ENCODE measurements at places on chromosomes 3 and 15.

DNA sequence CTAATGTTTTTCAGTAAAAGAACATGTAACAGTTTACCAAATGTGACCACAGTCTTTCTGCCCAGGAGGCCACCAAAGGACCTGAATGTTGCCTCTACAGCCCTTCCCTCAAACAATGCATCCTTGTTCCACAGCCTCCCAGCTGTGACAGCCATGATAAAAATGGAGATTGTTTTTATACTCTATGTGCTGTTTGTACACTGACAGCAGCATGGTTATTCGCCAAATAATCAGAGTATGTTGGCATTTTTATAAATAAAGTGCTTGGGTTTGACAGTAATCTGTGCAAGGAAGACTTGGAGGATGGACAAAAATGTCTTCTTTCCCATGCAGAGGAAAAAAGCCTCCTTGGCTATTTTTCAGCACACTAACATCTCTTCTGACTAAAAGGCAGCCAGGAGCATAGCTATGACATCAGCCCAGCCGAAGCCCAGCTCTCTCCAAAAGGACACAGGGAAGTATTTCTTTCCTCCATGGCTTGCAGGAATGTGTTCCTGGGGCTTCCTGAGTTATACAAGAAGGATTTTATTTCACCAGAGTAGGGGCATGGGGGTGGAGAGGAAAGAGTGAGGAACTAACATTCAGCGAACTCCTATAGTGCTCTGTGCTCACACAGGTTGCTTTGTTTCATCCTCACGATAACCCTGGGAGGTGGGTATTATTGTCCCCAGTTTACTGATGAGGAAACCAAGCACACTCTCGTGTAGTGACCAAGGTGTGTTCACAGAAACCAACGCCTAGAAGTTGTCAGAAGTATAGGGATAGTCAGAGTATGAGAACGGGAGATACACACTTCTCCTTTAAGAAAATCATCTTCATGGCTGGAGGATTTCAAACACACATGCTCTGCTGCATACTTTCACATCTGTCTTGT, 339.7 kb downstream of the MECOM start:
- DNase-seq: peak; percentile 70

DNA sequence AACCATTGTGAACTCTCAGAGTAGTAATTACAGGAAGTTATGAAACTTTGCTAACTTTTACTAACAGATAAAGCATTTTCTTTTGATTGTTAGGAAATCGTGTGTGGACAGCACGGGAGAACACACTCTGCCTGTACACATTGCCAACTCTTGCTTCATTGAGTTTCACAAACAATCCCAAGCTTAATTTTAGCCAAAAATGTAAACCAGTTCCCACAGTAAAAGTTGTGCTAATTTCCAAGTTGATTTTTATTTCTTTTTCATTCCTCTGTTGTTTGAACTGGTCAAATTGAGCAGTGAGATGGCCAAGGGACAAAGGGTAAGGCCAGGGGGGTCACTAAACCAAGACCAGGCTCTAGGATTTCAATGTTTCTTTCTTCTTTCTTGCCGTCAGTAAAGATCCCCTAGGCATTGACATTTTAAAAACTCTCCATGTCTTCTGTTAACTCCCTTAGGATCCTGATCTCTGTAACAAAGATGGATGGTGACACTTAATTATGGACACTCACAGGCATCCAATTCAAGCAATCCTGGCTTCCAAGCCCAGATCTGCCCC, 414.9 kb downstream of the RBMS3 start:
- DNase-seq: no peak

DNA sequence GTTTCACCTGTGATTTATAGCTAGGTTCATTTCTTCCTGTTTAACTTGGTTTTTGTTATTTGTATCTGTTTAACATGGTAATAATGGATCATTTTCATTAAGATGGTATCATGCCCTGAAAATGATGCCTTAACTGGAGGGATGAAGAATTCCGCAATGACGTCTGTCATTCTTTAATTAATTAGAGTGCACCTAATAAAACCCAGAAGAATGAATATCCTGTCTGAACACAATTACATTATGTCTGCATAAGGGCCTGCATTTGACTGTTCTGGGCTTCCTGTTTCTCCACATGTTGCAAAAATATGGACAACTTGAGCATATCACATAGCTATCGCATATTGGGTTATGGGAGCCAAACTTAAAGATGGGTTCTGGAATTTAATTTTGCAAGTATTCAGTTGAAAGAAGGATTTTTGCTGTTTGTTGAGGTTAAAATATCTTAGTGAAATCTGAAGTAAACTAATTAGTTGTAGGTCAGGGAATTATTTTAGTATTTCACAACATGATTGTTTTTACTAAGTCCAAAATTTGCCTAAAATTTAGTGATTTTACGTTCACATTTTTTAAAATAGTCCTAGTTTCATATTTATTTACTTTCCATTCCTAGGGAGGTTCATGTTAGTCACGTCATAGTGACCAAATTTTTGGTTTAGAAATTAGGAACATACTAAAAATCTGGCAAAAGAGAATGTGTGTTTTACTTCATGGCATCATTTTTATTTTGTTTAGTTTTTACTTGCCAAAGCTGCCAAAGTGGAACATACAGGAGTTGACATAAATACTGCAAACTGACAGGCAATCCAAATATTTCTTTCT, 321.0 kb upstream of the TGFBR2 start:
- no peak for DNase-seq

DNA sequence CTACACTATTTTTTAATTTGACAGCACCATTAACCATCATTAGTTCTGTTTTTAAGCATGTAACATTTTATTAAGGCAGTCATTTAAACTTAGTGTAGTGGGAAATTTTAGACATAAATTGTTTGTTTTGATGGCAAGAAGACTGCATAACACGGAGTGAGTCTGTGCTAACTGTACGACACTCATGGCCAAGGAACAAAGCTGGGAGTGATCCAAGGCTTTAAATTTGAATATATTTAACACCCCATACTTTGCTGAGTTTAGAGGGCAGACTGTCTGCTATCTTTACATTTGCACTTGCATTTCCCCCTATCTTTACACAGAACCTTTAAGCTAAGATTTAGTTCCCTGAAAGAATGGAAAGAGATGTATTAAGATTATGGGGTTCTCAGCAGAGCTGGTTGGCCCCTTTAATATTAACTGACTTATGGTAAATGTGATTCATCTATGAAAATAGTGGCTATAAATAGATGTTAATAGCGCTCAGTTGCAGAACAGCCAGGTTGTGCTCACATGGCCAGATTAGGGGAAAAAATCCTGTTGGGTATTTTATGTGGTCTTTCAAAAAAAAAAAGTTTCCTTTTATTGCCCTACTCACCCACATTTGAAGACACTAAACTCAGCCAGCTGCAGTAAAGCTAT, 120.7 kb downstream of the CMSS1 start:
- DNase-seq: no peak

GRCh38 chr3:169228522-169228921, 435.0 kb downstream of the MECOM start:
- no peak for DNase-seq

GRCh38 chr3:42179110-42179725, 86.8 kb downstream of the CCK start:
- DNase-seq: peak; percentile 63

- DNase-seq: no peak
Measured at GRCh38 chr3:65627062-65627461, 411.7 kb downstream of the MAGI1 start.

DNA sequence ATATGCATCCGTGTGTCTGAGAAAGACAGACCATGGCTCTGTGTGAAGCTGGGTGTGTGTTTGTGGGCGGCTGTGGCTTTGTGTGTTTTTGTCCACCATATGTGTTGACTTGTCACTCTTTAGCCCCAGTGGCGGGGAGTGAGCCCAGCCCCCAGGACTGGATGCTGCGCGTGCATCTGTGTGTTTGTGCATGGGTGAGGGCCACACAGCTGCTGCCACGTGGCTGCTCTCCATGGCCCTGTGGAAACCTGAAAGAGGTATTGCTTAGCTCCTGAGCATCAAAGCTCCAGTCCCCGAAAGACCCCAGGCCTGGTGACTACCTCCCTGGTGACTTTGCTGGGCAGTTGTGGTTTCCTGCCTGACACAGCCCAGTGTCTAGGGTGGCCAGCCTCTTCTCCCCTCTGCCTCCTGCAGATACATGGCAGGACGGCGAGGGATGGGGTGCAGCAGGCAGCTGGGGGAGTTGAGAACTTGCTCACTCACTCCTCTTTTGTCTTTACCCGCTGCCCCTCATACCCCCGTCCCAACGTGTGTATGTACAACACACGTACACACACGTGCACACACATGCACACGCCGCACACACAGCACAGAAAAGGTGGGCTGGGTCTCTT, 6.5 kb downstream of the EPHB3 start:
- DNase-seq: no peak

DNA sequence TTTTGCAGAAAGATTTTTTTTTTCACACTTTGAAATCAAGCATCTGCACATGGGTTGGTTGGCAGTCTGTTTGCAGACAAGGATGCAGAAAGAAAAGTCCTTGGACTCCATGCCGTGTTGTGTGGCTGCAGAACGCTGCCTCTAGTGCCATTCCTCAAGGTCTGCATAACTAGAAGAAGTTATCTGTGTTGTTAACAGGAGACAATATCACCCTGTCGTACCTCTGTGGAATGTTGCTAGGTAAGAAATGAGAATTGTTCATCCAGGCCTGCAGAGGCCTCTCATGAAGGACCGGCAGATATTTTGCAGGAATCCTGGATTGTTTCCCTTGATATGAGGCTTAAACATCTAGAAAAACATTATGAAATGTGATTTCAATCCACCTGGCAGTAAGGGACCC, 58.5 kb upstream of the PPARG start:
- DNase-seq: no peak

GRCh38 chr3:127975153-127976029, 60.4 kb downstream of the KBTBD12 start:
- no peak for DNase-seq

GRCh38 chr3:52225452-52226228, at the start of gene TLR9:
TLR9 (minus strand) TSS chr3:52225645; CDS start chr3:52225529, 116 bp downstream.
- peak; percentile 55 for DNase-seq

DNA sequence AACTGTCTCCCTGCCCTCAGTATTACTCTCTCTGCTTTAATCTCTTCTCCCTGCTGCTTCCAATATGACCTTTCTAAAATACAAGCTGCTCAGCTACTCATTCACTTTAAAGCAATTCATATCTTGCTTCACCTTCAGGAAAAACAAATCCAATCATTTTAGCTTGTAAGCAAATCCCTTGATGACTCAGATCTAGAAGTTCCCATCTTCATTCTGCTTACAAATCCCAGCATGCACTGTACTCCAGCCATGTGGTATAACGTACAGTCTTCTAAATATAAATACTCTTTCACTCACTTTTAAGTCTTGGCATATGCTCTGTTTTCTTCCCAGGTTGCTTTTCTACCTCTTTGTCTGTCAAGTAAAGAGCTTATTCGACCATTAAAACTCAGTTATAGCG, 1009.1 kb upstream of the SEMA6D start:
- no peak for DNase-seq

- DNase-seq: peak; percentile 4
Measured at GRCh38 chr3:139112230-139112558, 67.5 kb upstream of the PRR23C start.

GRCh38 chr15:48411971-48412591, 80.9 kb downstream of the DUT start:
- DNase-seq: no peak

- DNase-seq: no peak
Measured at GRCh38 chr3:64575211-64575844, 112.5 kb downstream of the ADAMTS9 start.

GRCh38 chr3:1010228-1010627, 82.6 kb upstream of the CNTN6 start:
- DNase-seq: no peak

GRCh38 chr15:42826251-42826890, 89.4 kb upstream of the CDAN1 start:
- DNase-seq: no peak

GRCh38 chr15:39851500-39852092, 68.5 kb downstream of the GPR176 start:
- DNase-seq: no peak

GRCh38 chr15:63042877-63043334, 359 bp downstream of the TPM1 start:
- DNase-seq: no peak

DNA sequence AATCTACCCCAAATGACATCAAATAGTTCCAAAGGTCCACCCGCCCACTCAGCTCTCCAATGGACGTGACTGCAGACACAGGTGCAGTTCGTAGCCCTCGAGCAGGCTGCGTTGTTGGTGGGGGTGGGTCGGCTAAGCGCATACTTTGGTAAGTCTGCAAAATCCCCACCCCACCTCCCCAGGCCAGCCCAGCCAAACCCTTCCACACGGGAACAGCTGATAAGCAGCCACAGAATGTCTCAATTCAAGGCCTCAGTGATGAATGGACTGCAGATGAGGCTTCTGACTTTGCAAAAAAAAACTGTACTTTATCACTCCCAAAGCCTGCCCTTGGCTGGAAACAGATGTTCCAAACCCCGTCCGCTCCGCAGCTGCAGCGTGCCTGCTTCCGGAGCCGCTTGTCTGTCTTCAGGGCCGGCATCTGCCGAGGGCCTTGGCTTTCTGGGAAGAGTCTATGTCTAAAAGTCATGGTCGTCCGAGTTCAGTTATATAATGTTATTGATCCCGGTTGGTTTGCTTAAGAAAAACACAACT, 38.2 kb downstream of the PCSK6 start:
- peak; percentile 89 for DNase-seq

DNA sequence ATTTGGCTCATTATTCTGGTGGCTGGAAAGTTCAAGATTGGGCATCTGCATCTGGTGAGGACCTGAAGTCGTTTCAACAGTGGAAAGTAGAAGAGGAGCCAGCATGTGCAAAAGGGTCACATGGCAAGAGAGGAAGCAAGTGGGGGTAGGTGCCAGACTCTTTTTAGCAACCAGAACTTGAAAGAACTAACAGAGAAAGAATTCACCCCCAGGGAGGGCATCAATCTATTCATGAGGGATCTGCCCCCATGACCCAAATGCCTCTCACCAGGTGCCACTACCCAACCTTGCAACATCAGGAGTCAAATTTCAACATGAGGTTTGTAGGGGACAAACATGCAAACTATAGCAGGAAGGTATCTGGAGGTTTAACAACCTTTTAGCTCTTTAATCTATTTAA, 10.3 kb upstream of the RYK start:
- DNase-seq: no peak

- no peak for DNase-seq
Measured at GRCh38 chr3:158671821-158672214, 630 bp downstream of the LXN start.

All from femur (tissue), 1 donor.